D341Med (cell line): ENCODE measurements at places on chromosomes 5 and 9.

DNA sequence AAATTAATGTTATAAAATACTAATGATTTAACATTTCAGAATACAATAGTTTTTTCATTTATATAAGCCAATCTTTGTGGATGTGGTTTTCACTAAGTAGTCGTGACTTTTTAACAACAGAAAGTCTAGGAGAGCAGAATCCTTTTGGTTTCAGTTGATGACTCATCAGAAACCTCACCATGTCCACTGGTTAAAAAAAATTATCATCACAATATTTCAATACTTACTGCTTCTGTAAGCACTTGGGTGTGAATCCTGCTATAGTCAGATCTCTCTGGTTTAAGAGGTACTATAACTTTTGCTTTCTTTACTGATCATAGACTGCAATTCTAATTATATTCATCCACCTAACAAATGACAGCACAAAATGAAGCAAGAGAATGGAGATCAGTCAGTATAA lies 77.2 kb downstream of the MRPS30 start:
- DNase-seq = no peak

- no peak for DNase-seq
Observed at GRCh38 chr9:125258160-125258785, 3.4 kb upstream of the GAPVD1 start.

DNA sequence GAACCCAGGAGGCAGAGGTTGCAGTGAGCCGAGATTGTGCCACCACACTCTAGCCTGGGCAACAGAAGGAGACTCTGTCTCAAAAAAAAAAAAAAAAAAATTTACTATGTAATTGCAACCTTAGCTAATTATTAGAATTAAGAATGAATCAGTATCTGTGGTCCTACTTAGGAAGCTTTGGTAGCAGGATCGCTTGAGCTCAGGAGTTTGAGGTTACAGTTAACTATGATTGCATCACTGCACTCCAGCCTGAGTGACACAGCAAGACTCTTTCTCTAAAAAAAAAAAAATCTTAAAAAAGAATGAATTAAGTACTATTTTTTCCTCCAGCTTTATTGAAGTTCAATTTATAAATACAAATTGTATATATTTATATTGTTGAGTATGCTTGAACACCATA lies 16.7 kb downstream of the NDUFAF2 start:
- DNase-seq = no peak

DNA sequence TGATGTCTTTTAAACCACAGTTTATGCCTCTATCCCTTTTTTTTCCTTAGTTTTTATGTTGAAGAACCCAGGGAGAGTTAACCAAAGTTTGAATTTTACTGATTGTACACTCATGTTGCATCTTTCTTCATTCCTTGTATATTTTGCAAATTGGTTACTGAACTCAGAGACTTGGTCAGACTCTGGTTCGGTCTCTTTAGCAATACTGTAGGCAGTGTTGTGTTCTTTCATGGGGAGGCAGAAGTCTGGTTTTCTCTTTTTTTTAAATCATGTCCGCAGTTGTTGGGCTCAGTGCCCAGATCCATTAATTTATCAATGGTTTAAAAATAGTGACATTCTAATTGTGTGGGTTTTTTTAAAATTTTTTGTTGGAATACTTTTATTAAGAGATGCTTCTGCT lies 23.4 kb downstream of the UBE2R2 start:
- DNase-seq = no peak

DNA sequence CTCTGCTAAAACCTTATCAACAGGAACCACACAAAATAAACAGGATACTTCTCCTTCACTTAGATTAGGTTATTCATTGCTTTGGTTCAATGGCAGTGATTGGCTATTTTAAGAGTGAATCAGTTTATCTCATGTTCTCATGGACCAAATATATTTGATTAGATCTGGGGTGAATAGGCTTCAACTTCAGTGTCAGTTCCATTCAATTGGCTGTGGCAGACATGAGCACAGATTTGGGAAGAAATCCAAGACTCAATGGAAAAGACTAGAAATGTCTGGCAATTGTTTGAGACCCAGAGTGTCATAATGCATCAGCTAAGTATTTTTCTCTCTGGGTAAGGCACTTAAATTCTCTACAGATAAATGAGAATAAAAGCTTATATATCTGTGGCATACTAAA lies 37.1 kb downstream of the CDH18 start:
- no peak for DNase-seq

DNA sequence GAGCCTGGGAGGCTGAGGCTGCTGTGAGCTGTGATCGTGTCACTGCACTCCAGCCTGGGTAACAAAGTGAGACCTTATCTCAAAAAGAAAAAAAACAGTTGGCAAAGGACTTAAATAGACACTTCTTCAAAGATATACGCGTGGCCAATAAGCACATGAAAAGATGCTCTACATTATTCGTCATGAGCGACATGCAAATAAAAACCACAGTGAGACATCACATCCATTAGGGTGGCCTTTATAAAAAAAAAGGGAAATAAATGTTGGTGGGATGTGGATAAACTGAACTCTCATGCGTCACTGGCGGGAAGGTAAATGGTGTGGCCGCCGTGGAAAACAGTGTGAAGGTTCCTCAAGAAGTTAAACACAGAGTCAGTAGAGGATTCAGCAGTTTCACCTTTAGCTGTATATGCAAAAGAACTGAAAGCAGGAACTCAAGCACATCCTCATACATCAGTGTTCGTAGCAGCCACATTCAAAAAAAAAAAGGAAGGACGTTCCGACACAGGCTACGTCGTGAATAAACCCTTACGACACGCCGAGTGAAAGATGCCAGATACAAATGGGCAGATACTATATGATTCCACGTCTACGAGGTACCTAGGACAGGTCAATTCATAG lies 24.5 kb upstream of the NRARP start:
- DNase-seq = no peak

DNA sequence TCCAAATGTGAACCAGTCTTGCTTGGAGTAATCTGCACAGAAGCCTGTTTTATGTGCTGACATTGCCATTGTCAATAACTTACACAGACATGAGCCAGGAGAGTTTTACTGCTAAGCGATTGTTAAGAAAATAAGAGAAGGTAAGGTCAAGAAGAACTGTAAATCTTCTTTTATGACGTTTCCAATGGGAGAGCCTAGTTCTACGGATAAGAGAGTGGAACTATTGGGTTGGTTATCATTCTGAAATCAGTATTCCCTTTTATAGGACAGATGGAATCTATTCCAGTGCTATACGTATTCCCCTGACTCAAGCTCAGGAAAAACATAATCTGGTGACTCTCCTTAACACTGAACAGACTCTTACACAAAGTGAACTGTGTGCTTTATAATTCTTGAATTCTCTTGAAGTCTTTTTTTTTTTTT lies 137.9 kb upstream of the OTULINL start:
- no peak for DNase-seq

- no peak for DNase-seq
Observed at GRCh38 chr9:27282269-27282668, 14.7 kb downstream of the EQTN start.

DNA sequence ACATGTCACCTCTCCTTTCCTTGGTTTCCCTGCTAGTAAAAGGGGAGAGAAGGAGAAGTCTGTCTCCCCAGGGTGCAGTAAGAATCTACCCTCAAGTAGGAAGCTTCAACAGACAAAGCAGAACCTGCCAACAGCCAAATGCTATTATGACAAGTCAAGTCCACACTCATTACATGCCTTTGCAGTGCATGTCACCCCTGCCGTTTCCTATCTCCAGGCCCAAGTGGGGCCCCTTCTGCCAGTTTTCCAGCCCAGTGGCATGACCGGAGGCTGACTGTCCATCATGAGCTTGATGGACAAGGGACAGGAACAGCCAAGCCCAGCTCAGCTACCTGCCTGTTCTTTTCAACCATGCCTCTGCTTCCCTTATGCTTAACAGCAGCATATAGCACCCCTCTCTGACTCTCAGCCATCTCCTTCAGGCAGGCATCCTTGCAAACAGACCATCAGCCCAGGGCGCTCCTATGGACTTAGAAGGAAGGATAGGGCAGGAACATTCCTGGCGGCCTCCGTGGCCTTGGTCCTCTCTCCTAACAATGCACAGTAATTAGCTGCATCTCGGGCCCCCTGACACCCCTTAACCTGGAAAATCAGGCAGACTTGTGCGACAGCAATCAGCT lies 107.2 kb upstream of the RAD23B start:
- no peak for DNase-seq

- DNase-seq = peak; percentile 34
Observed at GRCh38 chr9:15416880-15417279, 5.8 kb upstream of the SNAPC3 start.

DNA sequence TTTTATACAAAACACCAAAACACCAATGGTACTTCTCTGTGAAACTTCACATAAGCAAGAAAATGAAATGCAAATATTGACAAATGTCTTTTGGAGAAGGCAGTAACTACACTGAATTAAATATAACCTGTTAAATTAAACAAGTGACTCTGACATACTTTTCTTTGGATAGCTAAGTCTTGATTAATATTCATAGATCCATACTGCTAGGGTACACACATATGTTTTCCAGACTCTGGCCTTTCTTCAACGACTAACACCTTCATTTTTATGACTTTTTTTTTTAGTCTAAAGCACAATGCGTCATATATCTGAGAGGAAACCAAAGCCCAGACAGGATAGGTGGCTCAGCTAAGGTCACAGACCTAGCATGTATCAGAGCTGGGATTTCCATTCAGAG lies 263.7 kb downstream of the TENT4A start:
- no peak for DNase-seq

DNA sequence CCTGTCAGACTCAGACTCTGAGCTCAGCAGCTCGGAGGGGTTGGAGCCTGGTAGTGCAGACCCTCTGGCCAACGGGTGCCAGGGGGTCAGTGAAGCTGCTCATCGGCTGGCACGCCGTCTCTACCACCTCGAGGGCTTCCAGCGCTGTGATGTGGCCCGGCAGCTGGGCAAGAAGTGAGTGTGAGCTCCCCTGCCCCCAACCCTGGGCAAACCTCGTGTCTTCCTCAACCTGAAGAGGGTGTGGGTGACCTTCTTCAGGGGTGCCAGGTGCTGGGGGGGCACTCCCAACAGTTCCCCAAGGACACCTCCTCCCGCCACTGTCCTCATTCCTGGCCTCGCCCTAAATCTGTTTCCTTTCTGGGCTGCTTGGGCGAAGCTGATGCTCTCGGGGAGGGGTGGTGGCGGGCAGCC lies 18.6 kb downstream of the PSD2 start:
- DNase-seq = no peak

DNA sequence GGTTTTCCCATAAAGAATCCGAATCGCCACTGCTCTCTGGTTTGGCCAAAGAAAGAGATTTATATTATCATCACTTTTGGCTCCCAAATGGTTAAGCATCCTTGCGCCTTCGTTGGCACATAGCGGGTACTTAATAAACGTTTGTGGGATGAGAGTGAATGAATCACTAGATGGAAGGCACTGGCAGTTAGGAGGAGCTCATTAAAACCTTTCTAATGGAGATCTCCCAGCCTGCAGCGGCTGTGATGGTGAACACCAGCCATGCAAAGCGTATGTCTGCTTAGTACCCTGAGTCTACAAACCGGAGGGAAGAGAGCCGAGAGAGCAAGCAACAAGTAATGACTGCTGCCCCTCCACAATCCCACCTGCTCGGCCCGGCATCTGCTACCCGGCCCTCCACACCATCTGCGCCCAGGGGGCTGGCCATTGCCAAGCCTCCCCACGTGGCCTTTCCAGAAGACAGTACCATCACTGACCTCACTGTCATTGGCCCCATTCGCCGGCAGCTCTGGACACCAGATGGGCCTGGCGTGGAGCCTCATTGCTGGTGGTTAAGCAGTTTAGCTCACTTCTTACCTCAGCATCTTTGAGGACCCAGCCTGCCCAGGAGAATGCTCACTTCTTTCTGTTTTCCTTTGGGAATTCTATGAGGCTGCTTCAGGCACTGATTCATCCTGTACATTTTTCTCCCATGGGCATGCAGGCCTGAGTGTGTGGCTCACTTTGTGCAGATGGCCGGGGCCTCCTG lies 39.3 kb upstream of the ANKRD33B start:
- DNase-seq = peak; percentile 51

- DNase-seq = no peak
Observed at GRCh38 chr5:133934822-133935666, 33.4 kb downstream of the C5orf15 start.

- no peak for DNase-seq
Observed at GRCh38 chr5:73160239-73160671, 12.7 kb upstream of the TMEM174 start.

GRCh38 chr9:4056187-4056586 lies 243.7 kb downstream of the GLIS3 start:
- DNase-seq = no peak

- no peak for DNase-seq
Observed at GRCh38 chr9:21153336-21154017, 11.8 kb upstream of the IFNW1 start.

DNA sequence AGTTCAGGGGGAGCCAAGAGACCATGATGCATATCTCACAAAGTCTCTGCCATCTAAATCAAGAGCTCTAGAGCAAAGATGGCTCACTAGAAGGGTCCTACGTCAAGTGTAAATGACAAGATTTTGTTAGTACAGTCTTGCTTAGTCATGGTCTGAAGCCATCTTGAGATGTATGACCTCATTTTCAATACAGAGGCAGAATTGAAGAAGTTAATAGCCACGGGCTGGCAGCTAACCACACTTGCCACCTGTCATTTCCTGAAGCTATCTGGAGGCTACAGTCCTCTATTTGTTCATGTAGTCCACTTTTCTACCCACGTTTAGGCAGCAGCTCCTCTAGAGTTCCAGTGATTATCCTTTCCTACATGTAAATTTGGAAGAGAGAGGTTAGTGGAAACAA lies 231.7 kb upstream of the CDH12 start:
- no peak for DNase-seq

- DNase-seq = no peak
Observed at GRCh38 chr9:131826966-131827525, 87.2 kb upstream of the RAPGEF1 start.

DNA sequence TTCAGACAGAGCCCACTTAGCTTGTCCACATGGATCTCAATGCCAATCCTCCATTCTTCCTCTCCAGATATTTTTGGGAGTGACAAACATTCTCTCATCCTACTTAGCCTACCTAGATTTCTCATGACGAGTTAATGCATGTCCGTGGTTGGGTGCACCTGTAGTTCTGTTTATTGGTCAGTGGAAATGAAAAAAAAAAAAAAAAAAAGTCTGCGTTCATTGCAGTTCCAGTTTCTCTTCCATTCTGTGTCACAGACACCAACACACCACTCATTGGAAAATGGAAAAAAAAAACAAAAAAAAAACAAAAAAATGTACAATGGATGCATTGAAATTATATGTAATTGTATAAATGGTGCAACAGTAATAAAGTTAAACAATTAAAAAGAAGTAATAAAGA lies 59.0 kb downstream of the BASP1 start:
- no peak for DNase-seq

- no peak for DNase-seq
Observed at GRCh38 chr5:82812575-82812974, 264.6 kb downstream of the TMEM167A start.

- no peak for DNase-seq
Observed at GRCh38 chr5:119417891-119418605, 34.2 kb upstream of the HSD17B4 start.

DNA sequence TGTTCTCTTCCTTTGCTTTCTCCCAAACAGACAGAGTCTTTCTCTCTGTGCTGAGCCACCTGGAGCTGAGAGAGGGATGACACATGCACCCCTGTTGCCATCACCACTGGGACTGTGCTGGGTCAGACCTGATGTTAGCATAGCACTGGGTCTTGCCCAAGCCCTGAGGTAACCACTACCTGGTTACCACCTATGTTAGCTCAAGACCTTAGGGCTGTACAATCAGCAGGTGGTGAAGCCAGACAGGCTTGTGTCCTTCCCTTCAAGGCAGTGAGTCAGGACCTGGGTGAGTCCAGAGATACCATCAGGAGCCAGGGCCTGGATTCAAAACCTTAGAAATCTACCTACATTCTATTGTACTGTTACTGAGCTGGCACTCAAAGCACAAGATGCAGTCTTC lies 32.1 kb downstream of the FST start:
- DNase-seq = no peak
